ENCODE measurements at places on chromosomes 3 and 15.
A peak's percentile ranks its signal among the peaks of the same experiment; 100 is the strongest.

DNA sequence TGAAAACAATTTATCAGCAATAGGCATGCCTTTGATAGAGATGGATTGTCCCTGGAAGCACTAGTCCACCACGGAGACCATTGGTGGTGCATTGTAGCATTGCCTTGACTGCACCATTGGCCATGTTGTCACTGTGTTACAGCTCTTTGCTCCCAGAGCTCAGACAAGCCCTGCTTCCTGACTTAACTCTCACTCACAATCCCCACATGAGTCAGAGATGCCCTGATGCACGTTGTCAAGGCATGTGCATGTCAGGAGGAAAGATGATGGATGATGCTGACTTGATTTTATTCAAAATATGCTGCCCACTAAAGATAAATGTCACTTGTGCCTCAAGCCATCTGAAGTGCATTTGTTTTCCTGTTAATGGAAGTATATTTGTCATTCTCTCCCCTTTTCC lies 266.1 kb downstream of the ARRDC4 start:
- DNase-seq = no peak

DNA sequence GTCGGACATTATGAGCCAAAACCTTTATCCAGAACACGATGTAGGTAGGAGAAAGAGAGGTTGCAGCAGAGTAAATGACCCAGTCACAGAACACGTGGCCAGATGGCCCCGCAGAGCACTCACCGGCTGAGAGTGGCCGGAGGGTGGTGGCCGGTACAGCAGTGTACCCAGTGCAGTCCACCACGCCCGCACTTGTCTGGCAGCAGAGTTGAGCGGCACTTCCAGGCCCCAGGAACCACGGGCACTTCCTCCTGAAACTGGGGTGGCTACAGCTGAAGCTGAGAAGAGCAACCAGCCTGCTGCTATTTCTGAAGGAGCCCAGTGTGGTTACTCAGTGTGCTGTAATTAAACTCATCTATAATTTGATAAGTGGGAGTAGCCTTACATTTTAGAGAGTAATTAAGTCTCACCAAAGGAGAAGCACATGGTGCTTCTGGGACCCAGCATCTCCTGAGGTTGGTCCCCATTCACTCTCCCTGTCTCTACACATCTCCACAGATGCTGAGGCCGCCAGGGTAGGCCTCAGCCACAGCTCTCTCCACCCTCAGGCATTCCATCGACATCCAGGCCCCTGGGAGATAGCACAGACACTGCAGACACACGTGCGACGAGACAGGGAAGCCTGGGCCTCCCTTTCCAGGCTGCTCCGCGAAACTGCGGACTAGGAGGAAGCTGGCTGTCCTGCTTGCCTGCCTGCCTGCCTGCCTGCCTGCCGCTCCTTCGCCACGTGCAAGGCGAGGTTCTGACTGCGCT lies 49.8 kb downstream of the BDH1 start:
- DNase-seq = peak; percentile 58

DNA sequence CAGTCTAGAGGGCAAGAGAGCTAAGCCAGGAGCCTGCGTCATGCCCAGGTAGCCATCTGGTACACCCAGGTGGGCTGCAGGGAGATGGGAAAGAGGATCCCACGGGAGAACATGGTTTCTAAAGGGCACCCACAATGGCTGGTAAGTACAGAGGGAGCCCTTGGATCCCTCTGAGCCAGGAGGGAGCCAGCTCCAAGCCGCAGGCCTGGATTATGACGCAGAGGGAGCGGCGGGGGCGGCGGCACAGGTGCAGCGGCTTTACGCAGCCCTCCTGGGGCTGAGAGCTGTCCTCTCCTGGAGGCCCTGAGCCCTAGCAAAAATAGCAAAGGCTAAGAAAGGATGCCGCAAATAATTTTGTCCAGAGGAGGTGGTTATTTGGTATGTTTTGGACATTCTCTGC lies 2.8 kb downstream of the CAV3 start:
- no peak for DNase-seq

GRCh38 chr3:110773413-110773954 lies 298.1 kb upstream of the NECTIN3 start:
- no peak for DNase-seq

DNA sequence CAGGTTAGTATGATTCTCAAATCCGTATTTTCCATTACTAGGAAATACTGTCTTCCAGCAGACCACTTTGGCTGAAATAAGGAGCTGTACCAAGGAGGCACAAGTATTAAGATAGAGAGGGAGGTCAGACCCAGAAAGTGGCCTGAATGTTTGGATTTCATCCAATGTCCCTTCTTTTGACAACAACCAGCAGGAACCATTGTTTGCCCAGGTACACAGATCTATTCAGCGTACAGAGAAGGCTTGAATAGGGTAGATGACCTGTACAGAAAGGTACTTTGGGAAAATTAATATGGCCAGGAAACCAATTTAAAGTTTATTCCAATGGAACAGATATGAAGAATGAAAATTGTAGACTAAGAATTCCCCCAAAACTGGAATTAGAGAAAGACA lies 12.6 kb downstream of the MTHFS start:
- no peak for DNase-seq

DNA sequence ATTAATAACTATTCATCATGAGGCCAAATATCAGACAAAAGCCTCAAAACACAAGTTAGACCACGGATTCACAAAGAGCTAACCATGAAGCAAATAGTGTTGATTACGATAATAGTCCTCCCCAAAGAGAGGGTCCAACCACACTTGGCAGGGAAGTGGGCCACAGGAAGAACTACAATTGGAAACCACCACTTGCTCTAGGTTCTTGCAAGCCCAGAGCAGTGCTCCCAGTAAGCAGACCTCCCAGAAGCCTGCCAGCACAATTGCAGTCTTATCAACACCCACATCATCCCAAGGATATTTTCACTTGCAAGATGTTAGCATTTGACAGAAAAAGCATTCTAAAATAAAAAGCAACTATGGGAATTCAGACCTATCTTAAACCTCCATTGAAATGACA lies 11.3 kb downstream of the SETD2 start:
- no peak for DNase-seq

- no peak for DNase-seq
These were observed 303.4 kb upstream of the DNAJC19 start for GRCh38 chr3:181292984-181293383.

- no peak for DNase-seq
These were observed 134.3 kb downstream of the EDEM1 start for GRCh38 chr3:5321666-5322340.

DNA sequence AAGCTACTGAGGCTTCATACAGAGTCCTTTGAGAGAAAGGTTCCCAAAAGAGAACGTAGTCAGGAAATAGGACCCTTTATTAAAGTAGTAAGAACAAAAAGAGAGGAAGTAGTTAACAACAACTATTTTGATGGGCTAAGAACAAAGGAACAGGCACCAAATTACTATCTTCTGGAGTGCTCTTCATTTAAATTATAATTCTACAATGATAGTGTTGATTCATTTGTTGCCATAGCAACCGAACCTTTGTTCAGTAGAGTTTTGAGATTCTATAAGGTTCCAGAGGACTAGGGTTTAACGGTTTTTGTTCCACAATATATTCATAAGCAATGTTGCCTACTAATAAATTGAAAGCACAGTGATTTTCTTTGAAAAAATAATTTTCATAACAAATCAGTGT lies 78.8 kb downstream of the CMSS1 start:
- DNase-seq = no peak

- no peak for DNase-seq
These were observed 81.9 kb downstream of the MITF start for GRCh38 chr3:69821133-69821532.

- no peak for DNase-seq
These were observed 44.5 kb upstream of the MAGEF1 start for GRCh38 chr3:184756151-184757021.

DNA sequence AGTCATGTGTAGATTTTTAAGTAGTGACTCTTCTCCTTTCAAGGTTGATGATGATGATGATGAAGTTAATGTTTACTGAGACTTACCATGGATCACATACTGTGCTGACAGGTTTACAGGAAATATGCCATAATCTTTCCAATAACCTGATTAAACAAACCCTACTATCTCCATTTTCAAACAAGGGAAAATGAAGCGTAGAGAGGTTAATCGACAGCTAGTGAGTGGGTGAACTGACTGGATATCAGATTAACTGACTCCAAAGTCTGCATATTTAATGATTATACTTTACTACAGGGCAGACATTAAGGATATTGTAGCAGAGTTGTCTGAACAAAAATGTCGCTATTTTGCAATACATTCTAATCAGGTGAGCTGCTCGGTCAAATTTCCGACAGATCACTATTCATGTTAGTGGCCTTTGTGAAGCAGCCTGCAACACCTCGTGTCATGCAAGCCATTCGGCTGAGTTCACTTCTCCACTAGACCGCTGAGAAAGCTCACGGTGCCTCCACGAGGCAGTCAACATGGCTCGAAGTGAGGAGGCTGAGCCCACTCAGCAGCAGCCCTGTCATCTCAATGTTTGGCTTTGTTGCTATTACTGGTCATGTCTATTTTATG lies 264.2 kb downstream of the NFKBIZ start:
- DNase-seq = no peak

GRCh38 chr15:57198654-57199291 lies 177.5 kb upstream of the CGNL1 start:
- peak; percentile 45 for DNase-seq

GRCh38 chr3:176376531-176376930 lies 820.8 kb downstream of the TBL1XR1 start:
- no peak for DNase-seq

DNA sequence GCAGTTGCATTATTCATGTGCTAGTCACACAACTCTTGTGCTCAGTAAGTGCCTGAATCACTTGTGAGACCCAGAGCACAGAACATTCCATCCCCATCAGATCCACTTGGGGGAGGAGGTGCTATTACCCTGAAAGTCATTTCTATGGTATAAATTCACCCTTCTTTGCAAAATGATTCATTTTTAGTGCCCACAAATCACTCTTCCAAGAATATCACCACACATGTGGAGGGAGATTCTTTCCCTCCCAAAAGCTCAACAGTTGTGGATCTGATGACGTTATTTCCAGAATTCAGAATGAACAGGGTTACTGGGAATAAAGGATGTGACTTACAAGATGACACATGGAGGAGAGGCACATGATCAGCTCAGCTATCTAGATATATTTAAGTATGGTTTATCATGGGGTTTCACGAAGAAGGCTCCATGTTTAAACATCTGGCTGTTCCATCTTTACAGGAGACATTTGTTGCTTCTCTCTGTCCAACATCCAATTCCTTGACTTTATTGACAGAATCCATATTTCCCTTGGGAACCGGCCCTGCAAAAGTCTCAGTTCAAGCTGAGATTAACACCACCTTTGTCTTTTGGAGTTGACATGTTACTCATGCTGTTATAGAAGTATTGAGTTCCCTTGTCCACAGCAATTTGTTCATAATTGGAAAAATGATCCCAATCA lies 214.2 kb upstream of the PROK2 start:
- DNase-seq = no peak

GRCh38 chr3:144031938-144032337 lies 60.3 kb downstream of the DIPK2A start:
- DNase-seq = no peak

DNA sequence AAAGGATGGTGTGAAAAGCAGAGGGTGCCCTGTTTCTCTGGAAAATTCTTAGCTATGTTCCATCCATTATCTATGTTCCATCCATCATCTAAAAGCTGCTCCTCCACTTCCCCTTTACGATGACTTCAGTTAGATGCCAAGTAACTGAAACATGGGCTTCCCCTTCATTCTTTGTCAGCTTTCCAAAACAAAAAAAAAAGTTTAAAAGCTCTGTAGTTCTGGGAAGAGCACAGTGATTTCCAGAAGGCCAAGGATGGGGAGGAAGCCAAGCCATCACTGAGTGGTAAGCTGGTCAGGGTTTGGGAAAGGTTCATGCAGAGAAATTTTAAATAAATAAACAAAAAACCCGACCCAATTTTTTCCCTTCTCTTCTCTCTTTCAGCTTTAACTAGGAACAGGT lies 111.5 kb downstream of the CFAP44 start:
- no peak for DNase-seq

DNA sequence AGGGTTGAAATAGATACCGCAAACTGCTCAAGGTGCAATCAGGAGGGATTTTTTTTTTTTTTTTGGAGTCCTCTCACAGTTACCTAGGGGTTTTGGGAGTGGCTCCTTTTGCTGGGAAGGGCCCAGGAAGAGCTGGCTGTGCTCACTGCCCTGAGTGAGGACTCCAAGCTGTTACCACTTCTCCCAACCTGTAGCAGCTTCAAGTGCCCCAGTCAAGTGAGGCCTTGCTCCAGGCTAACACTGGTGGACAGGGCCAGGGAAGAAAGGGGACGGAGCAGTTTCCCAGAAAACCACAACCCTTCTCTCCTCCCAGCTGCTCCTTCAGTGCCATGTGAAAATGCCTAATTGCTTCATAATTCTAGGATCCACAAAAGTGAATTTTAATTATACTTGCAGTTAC lies 274.3 kb downstream of the SUCLG2 start:
- DNase-seq = no peak

DNA sequence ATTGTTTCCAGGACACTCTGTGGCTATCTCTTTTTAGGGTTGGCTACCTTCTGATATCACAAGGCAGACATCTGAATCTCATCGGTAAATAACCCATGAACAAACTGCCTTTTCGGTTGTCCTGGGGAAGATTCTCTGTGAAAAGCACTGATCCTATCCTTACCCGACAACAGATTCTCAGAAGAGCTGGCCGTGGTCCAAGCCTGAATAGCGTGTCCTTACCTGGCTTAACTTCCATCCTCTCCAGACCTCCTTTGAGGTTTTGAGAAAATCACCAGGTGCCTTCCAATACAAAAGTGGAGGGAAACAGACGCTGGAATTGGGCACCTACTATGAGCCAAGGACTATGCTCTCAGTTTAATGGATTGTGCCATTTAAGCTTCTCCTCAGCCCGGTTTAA lies 87.4 kb upstream of the ARHGEF3 start:
- no peak for DNase-seq

Measured in mucosa of descending colon (tissue), 3 donors.